T-cell (primary cell): ENCODE measurements at places on chromosomes 5 and 9. TPM values are rescaled to one million over a fixed set of nuclear protein-coding genes. Genes with fewer than 3 reads are reported as not detected.
A peak's percentile ranks its signal among the peaks of the same experiment; 100 is the strongest.

Gene INPP5E
- 31.8 TPM for total RNA-seq

Gene BTNL3
- not detected for total RNA-seq

Gene CDK9
- 159 TPM for total RNA-seq

- H3K27ac ChIP-seq = peak within 1 kb of the TSS; percentile 47
- peak; percentile 2 for DNase-seq
- H3K4me1 ChIP-seq = peaks cover 13% of the 10 kb centered on the region
- peak within 1 kb of the TSS; percentile 58 for H3K4me3 ChIP-seq
- no peaks in the 10 kb centered on the region for H3K27me3 ChIP-seq
These were observed at the start of gene NREP for GRCh38 chr5:111756581-111757354. Gene NREP (minus strand): TSS chr5:111757194. CDS start chr5:111755772, 1,422 bp downstream.

GRCh38 chr5:13664377-13664776 is 280.1 kb downstream of the DNAH5 start:
- H3K4me3 ChIP-seq = no peak overlapping the region
- no peak for DNase-seq
- H3K36me3 ChIP-seq = no peaks in the 10 kb centered on the region
- no peaks in the 10 kb centered on the region for H3K27me3 ChIP-seq

Gene SLC34A3
- total RNA-seq = not detected

DNA sequence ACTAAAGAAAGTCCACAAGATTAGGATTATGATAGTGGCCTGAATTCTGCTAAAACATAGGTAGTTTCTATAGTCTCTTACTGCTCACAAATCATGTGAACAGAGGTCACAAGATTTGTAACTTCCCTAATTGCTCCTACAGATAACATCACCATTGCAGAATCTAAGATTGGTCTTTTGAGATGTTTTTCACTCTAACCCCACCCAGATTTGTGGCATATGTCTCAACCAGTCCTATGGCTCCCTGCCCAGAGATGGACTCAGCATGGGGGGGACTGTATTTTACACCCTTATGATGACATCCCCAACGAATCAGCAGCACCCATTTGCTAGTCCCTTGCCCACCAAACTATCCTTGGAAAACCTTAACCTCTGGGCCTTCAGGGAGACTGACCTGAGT is 1046.2 kb downstream of the CDH12 start:
- no peak overlapping the region for H3K4me3 ChIP-seq
- no peaks in the 10 kb centered on the region for H3K4me1 ChIP-seq
- no peaks in the 10 kb centered on the region for H3K27me3 ChIP-seq
- no peaks in the 10 kb centered on the region for H3K36me3 ChIP-seq

DNA sequence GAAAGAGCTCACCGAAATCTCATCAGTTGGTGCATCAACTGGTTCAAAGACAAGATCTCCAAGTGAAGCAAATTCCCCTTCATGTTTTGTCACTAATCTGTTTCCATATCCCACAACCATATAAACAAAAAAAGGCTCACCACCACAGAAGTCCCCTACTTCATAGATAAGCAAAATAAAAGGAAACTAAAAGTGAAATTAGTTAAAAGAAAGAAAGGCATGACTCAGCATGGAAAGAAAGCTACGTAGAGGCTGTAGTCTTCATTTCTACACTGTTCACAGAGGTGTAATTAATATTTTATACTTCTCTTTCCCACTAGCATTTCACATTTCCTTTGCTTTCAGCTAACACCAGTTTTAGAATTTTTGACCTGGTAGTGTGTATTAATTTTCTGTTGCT is 208.0 kb downstream of the CYLC2 start:
- DNase-seq = no peak
- no peak overlapping the region for H3K4me3 ChIP-seq
- H3K27ac ChIP-seq = no peak overlapping the region
- H3K4me1 ChIP-seq = no peaks in the 10 kb centered on the region
- H3K36me3 ChIP-seq = no peaks in the 10 kb centered on the region

- no peaks in the 10 kb centered on the region for H3K27me3 ChIP-seq
- H3K4me3 ChIP-seq = no peak overlapping the region
- H3K36me3 ChIP-seq = peaks cover 46% of the 10 kb centered on the region
- no peak for DNase-seq
- peaks cover 29% of the 10 kb centered on the region for H3K4me1 ChIP-seq
- H3K27ac ChIP-seq = peak overlapping the region; percentile 94
These were observed 49.4 kb downstream of the SLC22A5 start for GRCh38 chr5:132418881-132419280.

GRCh38 chr5:126544087-126544740 is 50.8 kb downstream of the ALDH7A1 start:
- no peak overlapping the region for H3K4me3 ChIP-seq
- H3K36me3 ChIP-seq = no peaks in the 10 kb centered on the region
- peak; percentile 22 for DNase-seq
- no peaks in the 10 kb centered on the region for H3K27me3 ChIP-seq
- H3K4me1 ChIP-seq = no peaks in the 10 kb centered on the region

Gene CER1
- total RNA-seq = not detected

Gene IL7R
- total RNA-seq = 1,106 TPM

- no peak for DNase-seq
- H3K36me3 ChIP-seq = no peaks in the 10 kb centered on the region
- H3K4me3 ChIP-seq = no peak overlapping the region
- peaks cover under 1% of the 10 kb centered on the region for H3K4me1 ChIP-seq
- H3K27me3 ChIP-seq = no peaks in the 10 kb centered on the region
These were observed 30.4 kb upstream of the SLC2A8 start for GRCh38 chr9:127366594-127366993.

GRCh38 chr9:92728831-92729734 is 35.5 kb downstream of the BICD2 start:
- H3K27me3 ChIP-seq = no peaks in the 10 kb centered on the region
- peaks cover 12% of the 10 kb centered on the region for H3K36me3 ChIP-seq
- DNase-seq = no peak
- peaks cover 7% of the 10 kb centered on the region for H3K4me1 ChIP-seq
- H3K4me3 ChIP-seq = no peak overlapping the region
- no peak overlapping the region for H3K27ac ChIP-seq

Gene ZDHHC11B
- 7.1 TPM for total RNA-seq

- H3K27me3 ChIP-seq = peaks cover 11% of the 10 kb centered on the region
- DNase-seq = peak; percentile 9
- no peak within 1 kb of the TSS for H3K27ac ChIP-seq
- H3K36me3 ChIP-seq = no peaks in the 10 kb centered on the region
- peak within 1 kb of the TSS; percentile 69 for H3K4me3 ChIP-seq
- H3K4me1 ChIP-seq = peaks cover 2% of the 10 kb centered on the region
These were observed at the start of gene SLC1A1 for GRCh38 chr9:4489919-4490704. Gene SLC1A1 (plus strand): TSS chr9:4490468. CDS start chr9:4490680, 212 bp downstream.

DNA sequence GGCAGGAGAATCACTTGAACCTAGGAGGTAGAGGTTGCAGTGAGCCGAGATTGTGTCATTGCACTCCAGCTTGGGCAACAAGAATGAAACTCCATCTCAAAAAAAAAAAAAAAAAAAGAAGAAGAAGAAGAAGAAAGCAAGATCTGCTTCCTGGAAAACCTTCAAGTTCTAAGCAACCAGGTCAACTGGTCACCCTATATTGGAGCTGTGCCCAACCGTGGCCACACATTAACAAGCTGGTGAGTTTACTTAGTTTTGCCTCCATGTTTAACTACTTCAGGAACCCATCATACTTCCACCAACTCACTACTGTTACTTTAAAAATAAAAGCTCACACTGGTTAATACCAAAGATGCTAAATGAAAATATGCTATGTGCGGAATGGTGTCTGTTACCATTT is 12.3 kb upstream of the SKP1 start:
- DNase-seq = no peak
- no peaks in the 10 kb centered on the region for H3K27me3 ChIP-seq
- peaks cover 4% of the 10 kb centered on the region for H3K4me1 ChIP-seq
- no peaks in the 10 kb centered on the region for H3K36me3 ChIP-seq
- no peak overlapping the region for H3K27ac ChIP-seq
- H3K4me3 ChIP-seq = no peak overlapping the region

DNA sequence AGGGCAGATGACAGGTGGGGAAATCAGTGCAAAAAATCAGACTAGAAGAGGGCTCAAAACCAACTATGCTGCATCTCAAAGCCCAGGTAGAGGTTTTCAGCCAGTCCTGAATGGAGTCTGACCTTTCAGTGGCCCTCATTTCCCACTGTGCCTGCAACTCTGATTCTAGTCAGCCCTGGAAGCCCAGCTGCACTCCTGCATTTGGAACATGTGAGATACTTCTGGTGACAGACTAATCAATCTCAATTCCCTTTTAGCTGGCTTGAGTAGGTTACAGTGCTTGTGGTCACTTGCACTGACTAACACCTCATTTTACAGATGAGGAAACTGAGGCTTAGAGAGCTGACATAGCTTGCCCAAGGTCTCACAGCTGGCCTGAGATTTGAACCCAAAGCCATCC is 7.9 kb upstream of the ACSL6 start:
- peak overlapping the region; percentile 83 for H3K27ac ChIP-seq
- no peak for DNase-seq
- H3K27me3 ChIP-seq = no peaks in the 10 kb centered on the region
- H3K36me3 ChIP-seq = no peaks in the 10 kb centered on the region
- no peak overlapping the region for H3K4me3 ChIP-seq

- no peak overlapping the region for H3K27ac ChIP-seq
- no peak for DNase-seq
- no peaks in the 10 kb centered on the region for H3K4me1 ChIP-seq
- no peaks in the 10 kb centered on the region for H3K36me3 ChIP-seq
- no peak overlapping the region for H3K4me3 ChIP-seq
These were observed 29.8 kb downstream of the SLC24A2 start for GRCh38 chr9:19759066-19759465.

- H3K27ac ChIP-seq = no peak overlapping the region
- H3K4me1 ChIP-seq = no peaks in the 10 kb centered on the region
- no peaks in the 10 kb centered on the region for H3K36me3 ChIP-seq
These were observed 30.8 kb downstream of the ADAMTSL1 start for GRCh38 chr9:18504707-18505106.

GRCh38 chr9:131111186-131111853 is 14.1 kb upstream of the NUP214 start:
- no peaks in the 10 kb centered on the region for H3K4me1 ChIP-seq
- H3K27ac ChIP-seq = no peak overlapping the region

Gene PCDHB10
- total RNA-seq = not detected

GRCh38 chr5:39547553-39548154 is 122.9 kb upstream of the DAB2 start:
- no peaks in the 10 kb centered on the region for H3K27me3 ChIP-seq
- DNase-seq = no peak
- H3K4me3 ChIP-seq = no peak overlapping the region
- H3K4me1 ChIP-seq = no peaks in the 10 kb centered on the region

- no peak overlapping the region for H3K4me3 ChIP-seq
- H3K4me1 ChIP-seq = no peaks in the 10 kb centered on the region
- DNase-seq = no peak
- H3K27me3 ChIP-seq = no peaks in the 10 kb centered on the region
- peaks cover 29% of the 10 kb centered on the region for H3K36me3 ChIP-seq
These were observed 34.3 kb upstream of the PRDM12 start for GRCh38 chr9:130630071-130630450.

GRCh38 chr9:99430301-99430700 is 208.2 kb downstream of the SEC61B start:
- no peaks in the 10 kb centered on the region for H3K27me3 ChIP-seq
- no peaks in the 10 kb centered on the region for H3K4me1 ChIP-seq
- H3K27ac ChIP-seq = no peak overlapping the region
- H3K36me3 ChIP-seq = no peaks in the 10 kb centered on the region
- DNase-seq = no peak
